ENCODE measurements at places on chromosomes 11 and 22.
A peak's percentile ranks its signal among the peaks of the same experiment; 100 is the strongest.

DNA sequence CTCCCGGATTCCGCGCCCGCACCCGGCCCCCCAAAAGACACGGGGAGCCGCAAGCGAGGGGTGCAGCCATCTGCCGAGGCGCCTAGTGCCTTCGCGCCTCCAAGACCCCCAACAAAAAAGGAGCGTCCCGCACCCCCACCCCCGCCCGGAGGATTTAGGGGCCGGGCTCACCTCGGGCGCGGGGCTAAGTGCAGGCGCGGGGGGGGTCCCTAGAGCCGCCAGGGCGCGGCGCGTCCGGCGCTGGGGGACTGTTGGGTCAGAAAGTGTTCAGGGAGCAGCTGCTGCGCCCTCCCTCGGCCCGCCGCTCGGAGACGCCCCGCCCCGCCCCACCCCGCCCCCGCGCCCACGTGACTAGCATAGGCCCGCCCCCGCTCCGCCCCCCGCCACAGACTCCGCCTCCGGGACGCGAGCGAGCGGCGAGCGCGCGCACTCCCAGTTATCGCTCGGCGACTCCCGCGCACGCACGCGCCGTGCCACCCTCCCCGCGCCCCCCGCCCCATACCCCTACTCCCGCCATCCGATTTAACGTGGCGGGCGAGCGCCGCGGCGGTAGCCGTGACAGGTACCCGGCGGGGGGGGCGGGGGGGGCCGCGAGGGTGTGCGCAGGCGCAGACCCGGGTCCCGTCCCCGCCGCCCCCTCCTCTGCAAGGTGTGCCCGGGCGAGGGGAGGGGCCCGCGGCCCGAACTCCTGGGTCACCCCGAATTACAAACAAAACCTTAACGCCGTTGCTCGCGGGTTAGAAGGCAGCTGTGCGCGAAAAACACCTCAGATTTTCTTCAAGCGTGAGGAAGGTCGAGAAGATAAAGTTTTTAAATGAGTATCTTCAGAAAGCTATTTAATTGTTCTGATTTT lies 56.2 kb downstream of the KCNJ4 start:
- peak; percentile 49 for DNase-seq

DNA sequence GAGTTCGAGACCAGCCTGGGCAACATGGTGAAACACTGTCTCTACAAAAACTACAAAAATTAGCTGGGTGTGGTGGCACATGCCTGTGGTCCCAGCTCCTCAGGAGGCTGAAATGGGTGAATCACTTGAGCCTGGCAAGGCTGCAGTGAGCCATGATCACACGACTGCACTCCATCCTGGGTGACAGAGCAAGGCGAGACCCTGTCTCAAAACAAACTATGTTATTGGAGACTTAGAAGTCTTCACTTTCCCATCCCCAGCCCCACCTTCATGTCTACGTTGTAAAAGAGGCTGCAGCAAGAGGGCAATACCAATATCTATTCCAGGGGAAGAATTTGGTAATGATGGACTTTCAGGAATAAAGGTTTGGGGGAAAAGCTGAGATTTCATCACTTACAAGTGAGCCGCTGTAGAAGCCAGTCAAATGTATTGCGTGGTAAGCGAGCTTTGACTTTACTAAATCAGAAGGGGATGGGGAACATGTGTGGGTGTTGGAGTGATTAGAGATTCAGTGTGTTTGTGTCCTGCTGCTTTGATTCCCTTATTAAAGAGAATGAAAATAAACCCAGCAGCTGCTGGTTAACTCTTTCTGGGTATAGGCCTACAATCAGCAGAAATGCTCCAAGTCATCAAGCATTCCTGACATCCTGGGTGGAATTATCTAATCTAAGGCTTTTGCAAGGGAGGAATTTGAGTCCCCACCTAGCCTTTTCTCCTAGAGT lies 53.7 kb downstream of the UBASH3B start:
- no peak for DNase-seq

DNA sequence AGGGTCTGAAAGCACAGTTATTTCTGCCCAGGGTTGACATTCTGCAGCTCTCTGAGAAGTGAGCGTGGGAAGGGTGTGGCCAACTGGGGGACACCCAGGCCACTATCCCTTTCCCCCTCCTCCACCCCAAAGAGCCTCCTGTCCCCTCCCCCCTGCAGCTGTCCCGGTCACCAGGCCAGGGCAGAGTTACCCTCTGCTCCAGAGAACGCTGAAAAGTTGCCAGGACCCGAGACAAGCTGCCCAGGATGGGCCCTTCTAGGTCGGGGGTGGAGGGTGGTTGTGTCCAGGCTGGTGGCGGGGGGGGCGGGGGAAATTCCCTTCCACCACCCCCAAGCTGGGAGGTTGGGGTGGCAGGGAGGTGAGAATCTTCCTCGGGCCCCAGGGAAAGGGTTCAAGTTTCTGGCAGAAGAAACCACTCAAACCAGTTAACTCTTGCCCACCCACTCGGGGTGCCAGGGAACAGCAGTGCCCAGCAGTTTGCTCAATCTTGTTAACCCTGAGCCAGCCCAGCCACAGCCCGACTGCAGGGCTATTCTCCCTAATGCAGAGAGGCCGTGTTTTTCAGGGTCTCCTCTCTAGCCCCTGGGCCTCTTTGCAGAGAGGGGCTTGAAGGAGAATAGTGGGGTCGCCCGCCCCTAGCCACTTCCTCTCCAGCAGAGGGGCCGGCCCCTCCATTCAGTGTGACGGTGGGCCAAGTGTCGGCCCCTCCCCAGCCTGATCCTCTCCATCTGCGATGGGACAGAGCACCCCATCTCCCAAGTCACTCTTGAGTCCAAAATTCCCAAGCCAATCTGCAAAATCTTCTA lies 697 bp downstream of the LGALS1 start:
- DNase-seq, result no peak

DNA sequence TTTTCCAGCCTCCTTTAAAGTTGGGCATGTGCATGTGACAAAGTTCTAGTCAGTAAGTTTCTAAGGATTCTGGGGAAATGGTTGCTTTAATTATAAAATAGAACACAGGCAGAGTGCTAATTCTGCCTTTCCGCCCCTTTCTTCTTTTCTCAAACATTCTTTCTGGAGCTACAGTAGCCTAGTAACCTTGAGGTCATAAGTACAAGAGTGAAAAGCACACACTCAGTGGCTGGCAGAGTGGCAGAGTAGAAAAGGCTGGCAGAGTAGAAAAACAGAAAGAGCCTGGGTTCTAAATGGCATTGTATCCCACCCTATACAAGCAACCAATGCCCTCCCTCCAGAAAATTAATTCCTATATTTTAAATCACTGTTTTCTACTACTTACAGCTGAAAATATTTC lies 51.2 kb downstream of the PAK1 start:
- no peak for DNase-seq

- no peak for DNase-seq
Measured at GRCh38 chr11:62401356-62401755, 17.5 kb upstream of the SCGB1A1 start.

- no peak for DNase-seq
Measured at GRCh38 chr22:47324435-47324990, 562.1 kb downstream of the TBC1D22A start.

DNA sequence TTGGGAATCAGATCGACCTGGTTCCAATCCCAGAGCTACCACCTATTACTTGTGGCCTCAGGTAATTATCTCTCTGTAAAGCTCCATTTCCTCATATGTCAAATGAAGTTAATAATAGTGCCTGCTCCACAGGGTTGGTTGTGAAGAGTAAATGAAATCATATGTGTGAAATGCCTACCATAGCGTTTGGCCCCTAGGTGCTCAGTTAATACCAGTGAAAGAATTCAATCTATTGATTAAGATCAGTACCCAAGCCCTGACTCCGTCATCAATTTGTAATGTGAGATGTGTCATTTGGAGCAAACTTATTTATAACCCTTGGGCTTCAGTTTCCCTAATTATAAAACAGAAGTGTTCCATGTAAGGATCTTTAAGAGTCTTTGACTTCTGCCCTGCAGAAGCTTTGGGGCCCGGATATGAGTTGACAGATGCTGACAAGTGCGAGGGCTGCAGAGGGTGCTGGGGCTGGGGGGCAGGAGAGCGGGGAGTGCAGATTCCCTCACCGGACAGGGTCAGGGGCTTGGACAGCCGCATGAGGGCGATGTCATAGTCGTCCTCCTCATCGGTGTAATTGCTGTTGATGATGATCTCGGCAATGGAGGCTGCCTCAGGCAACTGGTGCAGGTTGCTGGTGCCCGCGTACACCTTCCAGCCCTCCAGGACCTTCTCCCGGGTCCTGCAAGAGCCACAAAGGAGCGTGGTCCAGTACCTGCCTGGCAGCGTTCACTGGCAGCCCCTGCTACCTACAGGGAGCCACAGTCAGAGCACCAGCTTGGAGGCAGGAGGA lies 20.9 kb downstream of the TMPRSS13 start:
- no peak for DNase-seq

- peak; percentile 46 for DNase-seq
Measured at GRCh38 chr22:25563761-25564319, 635 bp upstream of the GRK3 start.

- no peak for DNase-seq
Measured at GRCh38 chr11:60133917-60134316, 45.5 kb downstream of the MS4A2 start.

GRCh38 chr11:34037016-34037415 lies 14.5 kb upstream of the CAPRIN1 start:
- no peak for DNase-seq

DNA sequence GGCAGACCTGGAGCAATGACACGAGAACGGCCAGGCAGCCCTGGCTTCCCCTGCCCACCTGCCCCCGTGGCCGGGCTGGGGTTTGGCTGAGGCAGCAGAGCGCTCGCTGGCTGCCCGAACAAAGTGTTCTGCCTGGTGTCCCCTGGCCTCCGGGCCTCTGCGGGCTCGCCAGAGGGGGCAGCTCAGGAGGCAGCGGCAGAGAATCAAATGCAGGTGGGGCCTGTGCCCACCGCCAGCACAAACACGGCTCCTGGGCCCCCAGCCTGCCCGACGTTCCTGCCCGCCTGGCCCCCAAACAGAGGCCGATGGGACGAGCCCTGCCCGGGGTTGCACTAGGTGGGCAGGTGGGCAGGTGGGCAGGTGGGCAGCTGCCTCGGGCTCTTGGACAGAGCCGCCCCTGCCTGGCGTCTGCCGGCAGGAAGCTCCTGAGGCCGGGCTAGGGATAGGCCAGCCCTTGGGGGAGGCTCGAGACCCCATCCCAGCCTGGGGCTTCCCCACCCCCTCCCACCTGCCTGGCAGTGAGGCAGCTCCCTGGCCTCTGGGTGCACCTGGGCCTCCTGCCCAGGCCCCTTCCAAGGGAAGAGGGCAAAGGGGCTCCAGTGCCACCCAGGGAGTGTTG lies 46.8 kb downstream of the CDKN1C start:
- no peak for DNase-seq

DNA sequence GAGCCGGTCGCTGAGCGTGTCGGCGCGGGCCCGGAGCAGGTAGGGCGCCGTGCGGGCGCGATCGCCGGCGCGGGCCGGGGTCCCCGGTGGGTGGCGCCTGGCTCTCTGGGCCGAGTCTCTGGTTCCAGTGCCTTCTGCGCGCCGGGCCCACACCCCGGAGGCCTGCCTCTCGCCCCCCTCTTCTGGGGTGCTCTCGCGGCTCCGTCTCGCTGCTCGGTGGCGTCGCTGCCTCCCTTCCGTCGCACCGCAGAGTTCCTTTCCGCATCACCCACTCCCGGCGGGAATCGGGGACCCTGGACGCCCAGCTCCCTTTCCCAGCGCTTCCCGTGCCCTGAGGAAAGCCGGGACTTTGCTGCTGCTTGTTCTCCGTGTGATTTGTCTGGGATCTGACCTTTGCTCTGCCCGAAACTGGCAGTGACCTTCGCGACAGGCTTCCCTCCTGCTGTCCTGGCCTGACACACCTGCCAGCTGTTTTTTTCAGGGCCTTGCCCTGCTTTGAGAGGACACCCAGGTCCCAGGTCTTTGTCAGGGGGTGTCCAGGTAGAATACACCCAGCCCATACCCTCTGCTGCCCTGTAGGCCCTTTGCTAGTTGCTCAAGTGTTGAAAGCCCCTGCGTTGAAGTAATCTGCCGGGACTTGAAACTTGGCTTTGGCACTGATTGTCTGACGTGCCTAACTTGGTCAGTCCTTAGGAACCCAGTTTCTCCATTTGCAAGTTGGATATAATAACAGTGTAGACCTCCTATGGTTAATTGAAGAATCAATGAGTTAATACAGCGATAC lies 711 bp downstream of the FDX1 start:
- DNase-seq, result no peak

GRCh38 chr22:44313385-44314006 lies 745 bp upstream of the SHISAL1 start:
- no peak for DNase-seq

- DNase-seq, result no peak
Measured at GRCh38 chr11:111707039-111707690, 59.0 kb downstream of the PPP2R1B start.

DNA sequence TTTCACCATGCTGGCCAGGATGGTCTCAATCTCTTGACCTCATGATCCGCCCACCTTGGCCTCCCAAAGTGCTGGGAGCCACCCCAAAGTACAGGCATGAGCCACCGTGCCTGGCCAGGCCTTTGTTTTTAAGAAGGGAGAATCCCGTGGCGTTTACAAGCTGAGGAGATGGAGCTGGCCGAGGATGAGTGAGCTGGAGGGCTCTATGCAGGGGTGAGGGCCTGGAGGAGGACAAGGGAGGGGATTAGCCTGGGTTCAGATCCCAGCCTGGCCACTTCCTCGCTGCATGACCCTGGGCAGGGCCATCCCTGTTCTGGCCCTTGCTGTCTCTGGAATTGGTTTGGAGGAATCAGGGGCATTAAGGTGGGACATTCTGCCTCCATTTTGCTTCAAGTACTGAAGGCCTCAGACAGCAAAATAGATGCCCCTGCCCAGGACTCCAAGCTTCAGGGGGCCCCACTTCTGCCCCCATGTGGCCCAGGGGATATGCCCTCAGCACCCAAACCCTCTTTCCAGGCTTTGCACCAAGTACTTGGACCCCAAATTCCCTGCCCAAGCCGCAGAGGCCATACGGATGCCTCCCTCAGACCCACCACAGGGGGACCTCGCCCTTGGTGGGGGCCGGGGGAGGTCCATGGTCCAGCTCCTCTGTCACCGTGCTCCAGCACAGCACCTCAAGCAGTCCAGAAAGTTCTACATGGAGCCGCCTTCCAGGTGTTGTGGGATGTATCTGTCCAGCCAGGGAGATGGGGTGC lies 12.1 kb upstream of the LRP5 start:
- DNase-seq, result no peak

GRCh38 chr22:19687561-19688300 lies 26.6 kb upstream of the SEPTIN5 start:
- no peak for DNase-seq

- DNase-seq, result no peak
Measured at GRCh38 chr11:119679346-119679745, 49.7 kb downstream of the NECTIN1 start.
